AG09319 (cell line): ENCODE measurements at places on chromosomes 2 and 18.

GRCh38 chr2:165513479-165513878, 44.0 kb downstream of the CSRNP3 start:
- DNase-seq: no peak

- no peak for DNase-seq
These were observed 43.0 kb downstream of the OSGEPL1 start for GRCh38 chr2:189719571-189719970.

DNA sequence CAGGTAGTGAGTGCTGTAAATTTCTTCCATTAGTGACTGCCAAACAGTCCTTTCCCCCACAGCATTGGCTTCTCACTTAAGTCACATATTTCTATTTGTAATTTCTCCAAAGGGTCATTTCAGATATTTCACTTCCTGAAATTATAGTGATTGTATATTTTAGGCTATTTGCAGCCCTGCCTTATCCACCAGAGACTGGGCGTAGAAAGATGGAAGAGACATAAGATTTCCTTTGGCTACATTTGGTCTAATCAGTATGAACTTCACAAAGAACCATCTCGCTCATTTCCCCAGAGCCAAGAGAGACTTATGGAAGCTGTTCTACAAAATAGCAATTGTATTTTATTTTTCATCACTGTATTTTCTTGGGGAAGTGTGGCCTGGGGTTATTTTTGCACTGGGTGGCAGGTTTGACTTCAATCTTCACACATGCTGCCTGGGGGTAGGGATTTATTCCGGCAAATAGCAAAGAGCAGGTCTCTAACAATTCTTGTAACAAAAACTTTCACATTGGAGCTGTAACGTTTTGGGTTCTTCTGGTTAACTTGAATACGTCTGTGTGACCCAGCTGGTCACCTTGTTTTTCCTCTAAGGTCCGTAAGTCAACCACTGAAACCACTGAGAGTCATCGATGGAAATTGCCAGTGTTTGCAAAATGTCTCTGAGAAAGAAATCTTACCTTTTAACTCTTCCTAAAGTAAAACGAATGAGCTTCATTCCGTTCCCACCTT, 170.6 kb upstream of the SERPINE2 start:
- no peak for DNase-seq

DNA sequence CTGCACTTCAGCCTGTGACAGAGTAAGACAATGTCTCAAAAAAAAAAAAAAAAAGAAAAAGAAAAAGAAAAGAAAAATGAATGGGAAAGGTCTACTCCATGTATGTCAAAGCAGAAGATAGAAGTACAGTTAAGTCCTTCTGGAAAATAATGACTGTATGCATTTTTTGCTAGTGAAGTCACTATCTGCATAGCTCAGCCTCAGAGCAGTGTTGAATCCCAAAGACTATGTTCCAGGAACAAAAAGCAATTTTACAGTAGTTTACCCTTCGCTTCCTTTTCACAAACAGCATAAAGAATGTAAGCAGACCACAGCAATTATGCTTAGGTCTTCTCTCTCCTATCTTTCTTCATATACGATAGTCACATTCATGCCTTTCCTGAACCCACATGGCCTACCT, 497.4 kb downstream of the CMPK2 start:
- no peak for DNase-seq

DNA sequence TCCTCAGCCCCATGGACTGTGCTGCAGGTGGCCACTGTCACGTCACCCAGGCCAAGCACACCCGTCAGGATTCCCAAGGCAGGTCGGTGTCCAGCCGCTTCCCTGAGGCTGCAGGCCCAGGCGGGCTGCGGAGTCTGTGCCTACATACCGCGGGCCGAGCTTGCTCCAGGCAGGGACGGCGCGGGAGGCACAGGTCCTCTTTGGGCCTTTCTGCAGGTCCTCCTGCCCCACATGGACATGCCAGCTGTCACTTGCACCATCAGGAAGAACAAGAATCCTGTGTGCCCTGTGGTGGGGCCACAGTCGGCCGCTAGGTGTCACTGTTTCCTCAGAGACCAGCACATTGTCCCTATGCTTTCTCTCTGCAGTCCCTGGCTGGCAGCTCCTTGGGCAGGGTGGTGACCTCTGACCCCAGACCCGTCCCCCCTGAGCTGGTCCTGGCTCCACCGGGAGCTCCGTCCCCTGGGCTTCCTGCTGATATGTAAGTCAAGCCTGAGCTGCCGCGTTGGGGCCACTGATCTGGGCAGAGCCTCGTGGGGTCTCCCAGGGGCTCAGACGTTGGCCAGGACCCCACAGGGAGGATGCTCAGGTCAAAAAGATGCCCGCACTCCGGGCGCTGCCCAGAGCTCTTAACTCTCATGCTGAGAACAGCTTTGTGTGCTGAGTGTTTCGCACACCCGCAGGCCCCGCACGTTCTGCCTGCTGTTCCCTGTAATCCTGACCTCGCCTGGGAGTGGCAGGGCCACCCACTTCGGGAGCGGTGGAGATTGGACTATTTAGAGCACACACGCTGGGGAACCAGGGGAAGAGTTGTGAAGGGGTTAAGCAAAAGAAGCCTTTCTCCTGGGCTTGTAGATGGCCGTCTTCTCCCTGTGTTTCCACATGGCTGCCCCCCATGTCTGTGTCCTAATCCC, 17.3 kb upstream of the AGXT start:
- DNase-seq: peak; percentile 54

- no peak for DNase-seq
These were observed 11.5 kb downstream of the SPEG start for GRCh38 chr2:219446101-219446504.

DNA sequence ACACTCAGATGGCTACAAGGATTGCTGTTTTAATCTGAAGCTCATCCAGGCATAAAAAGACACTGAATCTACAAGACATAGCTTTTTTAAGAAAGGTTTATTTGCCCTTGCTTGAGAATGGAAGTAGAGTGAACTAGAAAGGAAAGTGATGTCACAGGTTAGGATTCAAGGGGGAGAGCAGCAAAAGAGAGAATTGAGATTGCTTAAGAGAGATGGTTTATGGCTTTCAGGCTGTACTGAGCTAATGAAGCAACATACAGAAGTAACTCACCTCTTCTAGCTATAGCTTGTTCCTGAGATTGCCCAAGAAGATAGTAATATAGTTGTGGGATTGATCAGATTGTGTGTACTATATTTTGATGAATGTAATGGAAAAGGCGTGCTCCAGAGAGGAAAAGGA, 26.1 kb upstream of the ACVR2A start:
- DNase-seq: no peak
